ENCODE measurements at places on chromosomes 3 and 15.

GRCh38 chr3:71521021-71521352 is 62.5 kb downstream of the FOXP1 start:
- no peak for DNase-seq

- no peak for DNase-seq
These were observed 76.2 kb upstream of the PLCL2 start for GRCh38 chr3:16808393-16809107.

DNA sequence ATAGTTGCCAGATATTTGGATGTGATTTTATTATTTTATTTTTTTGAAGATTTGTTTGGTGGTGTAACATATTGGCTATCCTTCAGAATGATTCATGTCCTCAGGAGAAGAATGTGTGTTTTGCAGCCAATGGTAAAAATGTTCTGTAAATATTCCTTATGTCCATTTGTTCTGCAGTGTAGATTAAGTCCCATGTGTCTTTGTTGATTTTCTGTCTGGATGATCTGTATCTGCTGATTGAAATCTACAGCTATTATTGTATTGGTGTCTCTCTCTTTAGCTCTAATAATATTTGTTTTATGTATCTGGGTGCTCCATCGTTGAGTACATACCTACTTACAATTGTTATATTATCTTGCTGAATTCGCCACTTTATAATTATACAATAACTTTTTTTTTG is 1641.7 kb downstream of the OTOL1 start:
- no peak for DNase-seq

- DNase-seq: no peak
These were observed 28.7 kb downstream of the PFN2 start for GRCh38 chr3:149941946-149942345.

DNA sequence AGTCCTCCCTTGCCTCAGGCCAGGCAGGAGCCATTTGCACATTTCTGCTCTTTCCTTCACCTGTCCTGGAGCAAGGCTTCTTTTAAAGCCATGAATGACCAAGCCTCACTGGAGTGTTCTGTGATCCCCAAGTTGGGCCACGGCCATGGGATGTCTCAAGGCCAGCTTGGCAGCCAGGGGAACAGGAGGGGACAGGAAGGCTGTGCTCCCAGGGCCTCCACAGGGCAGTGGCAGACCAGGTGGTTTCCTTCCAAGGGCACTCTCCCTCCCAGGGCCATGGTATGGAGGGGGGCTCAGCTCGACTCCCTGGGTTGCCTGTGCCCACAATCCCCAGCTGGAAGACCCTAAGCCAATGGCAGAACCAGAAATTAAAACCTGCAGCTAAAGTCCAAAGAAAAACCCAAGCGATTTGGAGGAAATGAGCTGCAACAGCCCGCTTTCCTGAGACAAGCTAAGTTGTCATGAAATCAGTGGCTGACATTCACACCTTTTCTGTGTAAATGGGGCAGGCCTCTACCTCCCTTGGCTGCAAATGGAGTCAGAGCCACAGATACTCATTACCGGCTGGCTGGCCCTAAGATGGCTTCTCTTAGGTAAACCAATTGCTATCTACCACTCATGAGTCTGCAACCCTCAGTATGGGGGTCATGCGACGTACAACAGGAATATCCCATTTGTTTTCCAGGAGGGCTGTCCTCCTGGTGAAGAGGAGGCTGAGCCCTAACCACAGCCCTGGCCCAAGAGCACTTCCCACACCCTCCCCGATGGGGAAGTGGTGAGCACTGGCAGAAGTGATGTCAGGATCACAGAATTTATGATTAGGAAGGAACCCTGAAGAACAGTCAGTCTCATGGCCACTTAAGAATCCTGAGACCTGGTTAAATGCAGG is 83.3 kb downstream of the SNRK start:
- no peak for DNase-seq

DNA sequence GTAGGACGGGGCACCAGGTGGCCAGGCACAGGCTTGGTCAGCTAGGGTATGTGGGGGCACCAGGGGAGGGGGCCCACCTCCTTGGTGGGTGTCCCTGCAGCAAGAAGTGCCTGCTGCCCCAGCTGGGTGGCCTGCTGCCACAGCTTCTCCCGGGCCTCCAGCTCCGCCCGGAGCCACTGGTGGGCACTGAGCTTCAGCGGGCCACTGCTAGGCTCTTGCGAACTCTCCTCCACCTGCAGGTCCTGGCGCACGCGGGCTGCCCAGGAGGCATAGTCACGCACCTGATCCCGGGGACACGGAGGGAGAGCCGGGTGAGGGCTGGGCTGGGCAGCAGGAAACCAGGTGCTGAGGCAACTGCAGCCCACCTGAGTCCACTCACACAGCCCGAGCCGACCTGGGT is 25.5 kb downstream of the SPTBN5 start:
- no peak for DNase-seq

DNA sequence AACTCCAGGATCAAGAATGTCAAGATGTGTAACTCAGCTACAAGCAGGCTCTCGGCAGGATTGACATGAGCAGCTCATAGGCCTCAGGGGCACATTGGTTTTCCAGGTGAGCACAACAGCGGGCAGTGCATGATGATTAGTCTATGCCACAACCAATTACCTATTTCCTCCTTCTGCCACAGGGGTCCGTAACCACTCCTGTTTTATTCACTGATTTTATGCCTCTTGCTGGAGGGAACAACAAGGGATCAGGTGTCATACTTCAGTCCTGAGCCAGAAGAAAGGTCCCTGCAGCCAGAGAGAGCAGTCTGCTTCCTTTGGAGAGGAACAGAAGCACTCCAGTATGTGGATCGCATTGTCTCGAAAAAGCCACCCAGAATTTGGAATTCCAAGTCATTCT is 35.1 kb upstream of the PTPRG start:
- no peak for DNase-seq

GRCh38 chr15:83955806-83956265 is 279.7 kb upstream of the GOLGA6L4 start:
- no peak for DNase-seq

- no peak for DNase-seq
These were observed 853.5 kb downstream of the TUSC7 start for GRCh38 chr3:117563063-117563462.

DNA sequence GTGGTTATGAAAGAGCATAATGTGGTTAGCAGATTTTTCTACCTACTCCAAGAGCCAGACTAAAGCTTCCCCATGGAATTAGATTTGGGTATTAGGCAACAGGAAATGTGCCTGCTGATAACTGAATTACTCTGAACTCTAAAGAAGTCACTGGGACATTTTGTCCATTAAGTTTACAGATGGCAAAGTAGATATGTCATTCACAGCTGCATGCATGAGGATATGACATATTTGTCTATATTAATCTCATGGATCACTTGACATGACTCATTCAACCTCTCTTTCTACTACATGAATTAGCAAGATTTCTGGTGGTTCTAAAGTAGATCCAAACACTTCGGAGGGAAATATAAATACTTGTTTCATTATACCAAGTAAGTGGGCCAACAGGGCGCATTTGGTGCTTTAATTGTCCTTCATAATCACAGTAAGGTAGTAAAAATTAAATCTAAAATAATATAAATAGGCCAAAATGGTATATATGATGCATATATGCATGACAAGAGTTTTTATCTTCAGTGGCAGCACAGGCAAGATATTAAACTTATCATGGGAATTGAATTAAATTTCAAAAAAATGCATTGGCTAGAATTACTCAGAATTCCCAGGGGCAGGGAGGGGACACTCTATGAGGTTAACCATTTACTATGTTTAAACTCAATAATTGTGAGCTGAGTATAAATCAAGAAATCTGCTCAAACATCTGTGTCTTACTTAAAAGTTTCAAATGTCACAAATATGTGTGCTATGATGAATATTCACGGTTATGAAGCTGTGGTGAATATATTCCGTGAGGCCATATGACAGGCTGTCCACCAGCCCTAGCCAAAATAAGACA is 365.3 kb upstream of the KCNMB2 start:
- no peak for DNase-seq

DNA sequence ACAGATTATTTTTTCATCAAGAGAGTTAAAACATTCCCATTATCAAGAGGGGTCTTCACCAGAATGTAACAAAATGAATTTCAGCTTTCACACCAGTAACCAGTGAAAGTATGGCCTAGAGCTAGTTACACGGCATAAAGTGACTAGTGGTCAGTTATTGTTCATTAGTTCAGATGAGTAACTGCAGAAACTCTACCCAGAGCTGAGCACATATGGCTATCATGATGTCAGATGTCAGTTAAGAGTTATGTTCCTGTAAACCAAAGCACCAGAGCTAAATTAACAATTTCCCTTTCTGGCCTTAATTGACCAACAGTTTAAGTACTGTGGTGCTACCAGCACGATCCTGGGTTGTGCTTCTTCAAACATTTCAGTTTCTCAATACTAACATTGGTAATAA is 6.6 kb upstream of the MRPS25 start:
- DNase-seq: no peak

- no peak for DNase-seq
These were observed at the start of gene COL6A5 for GRCh38 chr3:130345487-130346079. TSS of gene COL6A5 (plus strand) at chr3:130345672. CDS start at chr3:130373639, 27,967 bp downstream.

GRCh38 chr3:4720316-4721075 is 227.3 kb downstream of the ITPR1 start:
- no peak for DNase-seq

DNA sequence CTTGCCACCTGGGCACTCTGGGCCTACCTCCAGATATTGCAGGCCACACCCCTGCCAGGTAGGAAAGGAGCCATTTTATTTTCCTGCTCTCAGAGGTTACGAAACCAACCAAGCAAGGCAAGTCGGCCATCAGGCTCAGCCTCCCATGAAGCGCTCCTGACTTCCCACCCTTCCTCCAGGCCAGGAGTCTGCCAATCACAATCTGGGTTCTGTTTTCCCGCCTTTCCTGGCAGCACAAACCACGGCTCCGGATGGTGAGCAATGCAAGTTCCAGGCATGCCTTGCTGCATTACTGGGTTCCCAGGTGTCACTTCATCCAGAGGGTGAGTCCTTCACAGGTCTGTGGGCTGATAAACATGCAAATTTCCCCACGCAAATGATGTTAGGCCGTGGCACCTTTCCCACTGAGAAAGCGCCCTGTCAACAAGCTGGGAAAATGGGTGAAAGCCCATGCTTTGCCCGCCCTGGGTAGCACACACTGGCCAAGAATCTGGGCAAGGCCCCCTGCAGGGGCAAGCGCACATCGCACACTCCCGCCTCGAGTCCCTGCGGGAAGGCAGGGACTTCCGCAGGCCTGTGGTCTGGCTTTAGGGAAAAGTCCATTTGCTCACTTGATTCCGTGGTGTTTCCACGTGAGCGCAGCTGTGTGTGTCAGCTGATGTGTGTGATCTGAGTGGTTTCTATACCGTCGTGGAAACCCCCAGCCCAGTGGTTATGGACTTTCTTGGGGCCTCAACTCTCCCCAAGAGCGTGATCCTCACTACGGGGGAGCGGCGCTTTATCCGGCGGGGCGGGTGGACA is 61.6 kb upstream of the RYK start:
- no peak for DNase-seq

DNA sequence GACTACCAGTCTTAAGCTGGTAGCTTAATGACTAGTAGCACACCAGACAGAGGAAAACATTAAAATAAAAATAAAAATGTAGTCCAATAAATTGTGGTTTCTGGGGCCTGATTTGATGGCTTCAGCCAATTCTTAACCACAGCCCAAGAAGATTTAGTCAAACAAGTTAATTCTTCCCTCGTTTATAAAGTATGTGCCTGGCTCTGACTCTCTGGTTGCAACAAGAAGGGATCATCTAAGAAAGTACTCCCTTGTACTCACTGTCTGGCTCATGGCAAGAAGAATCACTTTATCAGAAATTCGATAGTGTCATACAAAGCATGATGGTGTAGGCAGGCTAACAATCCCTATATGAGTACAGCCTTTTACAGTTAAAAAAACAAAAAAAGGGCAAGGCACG is 141.9 kb downstream of the P3H2 start:
- DNase-seq: no peak

DNA sequence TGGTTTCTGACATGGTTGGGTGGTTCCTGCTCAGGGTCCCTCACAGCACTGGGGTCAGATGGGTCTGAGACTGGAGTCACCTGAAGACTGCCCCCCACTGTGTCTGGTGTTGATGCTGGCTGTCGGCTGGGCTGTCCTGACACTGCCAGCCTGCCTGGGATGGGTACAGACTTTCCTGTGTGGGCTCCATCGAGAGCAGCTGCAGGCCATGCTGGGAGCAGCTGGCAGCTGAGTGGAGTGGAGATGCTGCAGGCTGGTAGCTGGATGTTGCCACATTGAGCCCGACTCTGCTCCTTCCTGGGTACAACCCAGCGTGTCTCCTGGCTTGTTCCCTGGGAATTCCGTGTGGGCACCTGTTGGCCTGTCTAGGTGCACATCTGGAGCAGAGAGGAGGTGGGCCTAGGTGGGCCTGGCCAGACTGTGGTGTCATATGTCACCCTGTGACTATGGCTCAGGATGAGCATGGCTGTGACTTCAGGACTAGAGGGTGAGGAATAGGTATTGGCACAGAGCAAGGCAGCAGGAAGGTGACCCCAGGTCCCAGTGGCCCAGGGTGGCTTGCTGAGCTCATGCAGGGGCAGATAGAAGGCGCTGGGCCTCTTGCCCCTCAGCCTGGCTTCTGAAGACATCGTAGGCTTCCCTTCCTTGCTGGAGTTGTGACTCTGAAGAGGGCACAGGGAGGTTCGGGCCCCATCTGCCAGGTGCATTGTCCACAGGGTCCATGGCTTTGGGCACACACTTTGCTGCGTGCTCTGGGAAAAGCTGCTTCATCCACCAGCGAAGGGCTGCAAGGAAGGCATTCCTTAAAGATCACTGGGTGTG is 40.0 kb upstream of the PRR23E start:
- DNase-seq: no peak

DNA sequence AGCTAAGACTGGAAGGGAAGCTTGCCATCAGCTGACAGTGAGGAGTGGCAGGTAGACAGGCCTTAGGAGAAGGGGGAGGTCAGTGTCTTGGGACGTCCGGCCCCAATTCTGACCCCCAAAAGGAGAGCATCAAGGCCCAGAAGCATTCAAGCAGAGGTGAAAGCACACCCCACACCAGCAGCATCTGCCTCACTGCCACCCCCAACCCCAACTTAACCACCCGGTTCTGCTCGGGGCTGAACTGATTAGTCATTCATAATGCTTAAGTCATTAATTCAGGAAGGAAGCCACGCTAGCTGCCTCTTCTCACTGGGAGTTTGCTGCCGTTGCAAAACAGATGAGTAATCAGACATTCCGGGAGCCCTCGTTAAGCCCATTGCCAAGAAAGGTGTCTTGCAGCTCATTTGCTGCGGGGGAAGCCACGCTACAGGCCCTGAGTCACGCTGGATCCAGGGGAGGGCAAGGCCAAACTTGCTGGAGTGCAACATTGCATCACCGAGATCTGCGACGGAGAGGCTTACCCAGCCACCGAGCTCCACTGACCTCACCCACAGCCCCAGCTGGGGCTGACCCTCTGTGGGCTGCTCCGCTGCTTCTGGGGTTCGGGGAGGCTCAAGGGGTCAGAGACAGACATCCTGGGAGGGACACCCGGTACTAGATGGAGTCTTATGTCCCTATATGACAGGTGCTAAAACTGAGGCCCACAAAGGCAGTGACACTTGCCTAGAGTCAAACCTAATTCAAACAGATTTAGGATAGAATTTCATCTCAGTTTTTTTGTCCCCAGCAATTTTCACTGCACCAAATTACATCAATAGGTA is 46.4 kb upstream of the HES1 start:
- no peak for DNase-seq

- no peak for DNase-seq
These were observed 726.6 kb upstream of the NAALADL2 start for GRCh38 chr3:174132421-174133042.

All from mesothelial cell of epicardium (in vitro differentiated cells).